ENCODE measurements at places on chromosomes 13 and 19.
A peak's percentile ranks its signal among the peaks of the same experiment; 100 is the strongest.

DNA sequence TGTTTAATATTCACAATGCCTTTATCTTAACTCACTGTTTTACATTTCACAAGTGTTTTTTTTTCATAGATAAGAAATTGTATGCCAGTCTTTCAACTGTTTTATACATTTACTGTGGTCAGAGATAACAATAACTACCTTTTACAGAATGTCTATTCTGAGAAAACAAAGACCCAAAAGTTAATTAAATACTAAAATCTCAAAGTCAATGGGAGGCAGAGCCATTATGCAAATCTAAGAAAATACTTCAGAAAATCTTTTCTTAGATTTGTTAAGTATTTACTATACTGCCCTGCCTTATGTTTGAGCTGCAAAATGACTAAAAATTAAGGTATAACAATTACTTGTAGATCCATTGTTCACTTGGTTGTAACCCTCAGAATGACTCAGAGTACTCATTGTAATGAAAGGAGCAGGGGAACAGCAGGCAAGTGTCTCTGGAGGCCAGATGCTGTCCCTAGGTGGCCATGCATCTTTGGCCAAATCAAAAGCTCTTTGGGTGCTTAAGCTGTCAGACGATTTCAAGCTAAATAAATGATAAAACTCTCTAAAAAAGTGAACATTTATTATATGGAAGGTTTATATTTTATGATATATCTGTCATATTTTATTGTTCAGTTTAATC is 770.1 kb upstream of the PCDH20 start:
- no peak for DNase-seq

DNA sequence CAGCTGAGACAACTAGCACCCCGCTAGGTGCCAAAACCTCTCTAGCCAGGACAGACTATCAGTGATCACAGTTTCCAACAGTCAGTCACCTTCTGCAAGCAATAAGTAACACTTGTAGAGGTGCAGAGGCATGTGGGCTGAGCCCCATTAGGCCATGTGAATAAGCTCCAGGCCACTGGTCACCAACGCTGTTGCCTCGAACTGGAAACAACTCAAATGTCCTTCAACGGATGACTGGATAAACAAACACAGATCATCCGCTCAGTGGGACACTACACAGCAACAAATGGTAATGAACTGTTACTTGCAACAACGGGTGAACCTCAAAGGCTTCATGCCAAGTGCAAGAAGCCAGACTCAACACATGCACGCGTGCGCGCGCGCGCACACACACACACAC is 27.5 kb upstream of the TMEM160 start:
- DNase-seq, result no peak

DNA sequence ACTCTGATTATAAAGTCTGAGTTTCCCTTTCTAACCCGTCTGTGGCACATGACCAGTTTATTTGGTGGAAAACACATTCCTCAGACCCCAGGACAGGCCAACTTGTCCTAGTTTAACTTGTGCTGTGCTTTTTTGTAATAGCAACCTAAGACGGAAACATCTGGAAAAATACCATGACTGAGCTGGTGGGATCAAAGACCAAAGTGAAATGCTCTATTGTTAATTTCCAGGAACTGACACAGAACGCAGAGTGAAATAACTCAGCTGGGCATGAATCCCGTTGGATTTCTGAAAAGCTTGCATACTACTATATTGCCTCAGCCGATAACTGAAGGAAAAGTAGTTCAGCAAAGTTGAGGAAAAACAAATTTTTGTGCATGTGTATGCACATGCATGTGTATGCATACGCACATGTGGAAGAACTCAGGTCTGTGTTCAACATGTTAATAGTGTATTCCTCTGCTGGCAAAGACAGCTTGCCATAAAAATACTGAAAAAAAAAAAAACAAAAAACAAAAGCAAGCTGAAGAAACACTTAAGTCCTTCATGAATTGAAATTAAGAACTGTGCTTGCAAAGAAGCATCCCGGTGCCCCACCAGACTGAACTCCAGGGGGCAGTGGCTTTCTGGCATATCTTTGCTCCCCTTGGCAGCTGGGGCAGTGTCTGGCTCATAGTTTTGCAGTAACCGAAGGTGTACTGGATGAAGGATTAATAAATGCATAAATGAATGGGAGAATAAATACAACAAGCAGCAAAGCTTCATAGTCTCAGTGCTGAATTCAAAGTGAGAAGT is 187.8 kb downstream of the LHFPL6 start:
- DNase-seq, result peak; percentile 3

- DNase-seq, result no peak
These were observed 11.1 kb downstream of the EFNA2 start for GRCh38 chr19:1296575-1297271.

DNA sequence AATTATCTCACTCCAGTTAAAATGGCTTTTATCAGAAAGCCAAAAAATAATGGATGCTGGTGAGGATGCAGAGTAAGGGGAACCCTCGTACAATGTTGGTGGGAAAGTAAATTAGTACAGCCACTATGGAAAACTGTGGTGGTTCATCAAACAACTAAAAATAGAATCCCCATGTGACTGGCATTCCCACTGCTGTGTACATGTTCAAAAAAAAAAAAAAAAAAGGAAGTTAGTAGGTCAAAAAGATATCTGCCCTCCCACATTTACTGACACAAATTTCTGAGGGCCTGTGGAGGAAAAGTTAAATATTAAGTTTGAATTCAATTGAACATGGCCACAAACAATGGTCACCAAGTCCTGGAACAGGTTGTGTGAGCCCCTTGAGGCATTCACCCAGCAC is 9.8 kb upstream of the ZSCAN5A start:
- no peak for DNase-seq

DNA sequence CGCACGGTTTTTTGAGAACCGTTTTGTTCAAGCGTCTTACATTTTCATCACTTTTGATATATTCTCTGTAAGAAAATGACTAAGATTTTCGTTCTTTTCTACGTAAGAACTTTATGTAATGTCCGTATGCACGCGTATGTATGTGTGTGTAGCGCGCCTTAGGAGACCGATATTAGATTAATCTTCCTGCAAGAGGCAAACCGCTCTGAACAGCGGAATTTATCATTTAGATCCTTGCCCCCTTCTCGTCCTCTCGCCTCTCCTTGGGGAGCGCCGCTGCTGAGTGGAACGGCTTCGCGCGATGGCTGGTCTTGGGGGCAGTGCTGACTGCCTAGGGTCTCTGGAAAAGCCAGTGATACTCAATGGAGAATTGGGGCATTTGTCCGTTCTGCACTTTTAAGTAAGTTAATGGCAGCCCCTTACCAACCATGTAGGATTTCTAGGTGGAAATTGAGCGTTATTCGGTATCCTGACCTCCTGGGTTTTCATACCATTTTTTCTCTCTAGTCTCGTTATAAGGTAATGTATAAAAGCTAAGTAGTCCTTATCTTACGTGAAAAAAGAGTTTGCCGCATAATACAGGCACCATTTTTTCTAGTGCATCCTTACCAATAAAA is 4.7 kb downstream of the MAB21L1 start:
- no peak for DNase-seq

DNA sequence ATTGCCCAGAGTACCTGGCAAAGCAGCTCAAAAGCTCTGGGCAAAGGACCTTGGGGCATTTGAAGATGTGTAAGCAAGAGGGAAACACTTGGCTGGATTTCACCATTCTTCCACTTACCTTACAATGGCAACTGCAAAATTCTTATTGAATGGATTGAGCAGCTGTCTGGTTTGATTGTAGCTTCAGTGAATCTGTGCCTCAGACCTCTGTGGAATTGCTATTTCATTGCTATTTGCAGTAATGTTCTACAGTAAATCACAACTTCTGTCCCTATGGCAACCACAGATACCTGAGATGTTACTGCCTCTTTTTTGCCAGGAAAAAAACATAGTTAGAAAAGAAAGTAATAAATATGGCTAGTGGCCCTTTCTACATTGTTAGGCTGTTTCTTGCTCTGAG is 519.5 kb downstream of the SUCLA2 start:
- no peak for DNase-seq

DNA sequence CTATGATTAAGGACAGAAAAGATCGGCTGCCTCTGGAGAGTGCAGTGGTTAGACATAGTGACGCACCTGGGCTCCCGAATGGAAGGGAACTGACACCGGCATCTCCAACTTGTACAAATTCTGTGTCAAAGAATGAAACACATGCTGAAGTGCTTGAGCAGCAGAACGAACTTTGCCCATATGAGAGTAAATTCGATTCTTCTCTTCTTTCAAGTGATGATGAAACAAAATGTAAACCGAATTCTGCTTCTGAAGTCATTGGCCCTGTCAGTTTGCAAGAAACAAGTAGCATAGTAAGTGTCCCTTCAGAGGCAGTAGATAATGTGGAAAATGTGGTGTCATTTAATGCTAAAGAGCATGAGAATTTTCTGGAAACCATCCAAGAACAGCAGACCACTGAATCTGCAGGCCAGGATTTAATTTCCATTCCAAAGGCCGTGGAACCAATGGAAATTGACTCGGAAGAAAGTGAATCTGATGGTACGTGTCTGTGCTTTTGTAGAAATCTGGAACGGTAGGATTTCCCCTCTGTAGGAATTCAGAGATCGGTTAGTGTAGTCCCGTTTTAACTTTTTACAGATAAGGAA is 16.9 kb downstream of the ERCC5 start:
- DNase-seq, result no peak

- no peak for DNase-seq
These were observed 3.6 kb downstream of the CD37 start for GRCh38 chr19:49338691-49339300.

DNA sequence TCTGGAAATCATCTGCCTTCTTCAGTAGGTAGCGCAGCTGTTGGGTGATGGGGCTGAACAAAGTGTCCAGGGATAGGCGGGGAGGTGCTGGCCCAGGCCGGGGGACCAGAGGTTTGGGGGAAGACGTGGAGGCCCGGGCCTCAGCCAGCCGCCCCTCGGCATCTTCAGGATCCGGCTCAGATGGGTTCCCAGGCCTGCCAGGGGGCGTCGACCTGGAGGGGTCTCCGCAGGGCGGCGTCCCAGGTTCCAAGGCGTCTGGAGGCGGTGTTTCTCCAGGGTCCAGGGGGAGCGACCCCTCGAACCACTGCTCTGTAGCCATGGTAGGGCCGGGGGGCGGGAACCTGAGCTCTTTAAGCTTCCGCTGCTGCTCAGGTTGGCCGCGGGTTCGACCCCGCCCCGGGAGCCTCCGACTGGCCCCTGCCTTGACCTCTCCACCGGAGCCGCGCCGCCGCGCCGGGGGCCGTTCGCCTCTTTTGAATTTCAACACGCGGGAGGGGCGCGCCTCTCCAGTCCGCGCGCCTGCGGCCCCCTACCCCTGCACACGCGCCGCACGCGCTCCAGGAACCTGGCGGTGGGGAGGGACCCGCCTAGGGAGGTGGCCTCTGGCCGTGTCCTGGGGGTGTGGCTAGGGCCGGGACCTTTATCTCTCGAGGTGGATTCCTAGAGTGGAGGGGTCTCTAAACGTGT is at the start of gene C19orf67:
Gene C19orf67, minus strand, starts transcription at position 475 of the 687 bp plus-strand sequence. Its CDS starts 156 bp downstream, at position 319.
- no peak for DNase-seq

GRCh38 chr19:42010245-42011126 is 16.5 kb upstream of the ATP1A3 start:
- no peak for DNase-seq

DNA sequence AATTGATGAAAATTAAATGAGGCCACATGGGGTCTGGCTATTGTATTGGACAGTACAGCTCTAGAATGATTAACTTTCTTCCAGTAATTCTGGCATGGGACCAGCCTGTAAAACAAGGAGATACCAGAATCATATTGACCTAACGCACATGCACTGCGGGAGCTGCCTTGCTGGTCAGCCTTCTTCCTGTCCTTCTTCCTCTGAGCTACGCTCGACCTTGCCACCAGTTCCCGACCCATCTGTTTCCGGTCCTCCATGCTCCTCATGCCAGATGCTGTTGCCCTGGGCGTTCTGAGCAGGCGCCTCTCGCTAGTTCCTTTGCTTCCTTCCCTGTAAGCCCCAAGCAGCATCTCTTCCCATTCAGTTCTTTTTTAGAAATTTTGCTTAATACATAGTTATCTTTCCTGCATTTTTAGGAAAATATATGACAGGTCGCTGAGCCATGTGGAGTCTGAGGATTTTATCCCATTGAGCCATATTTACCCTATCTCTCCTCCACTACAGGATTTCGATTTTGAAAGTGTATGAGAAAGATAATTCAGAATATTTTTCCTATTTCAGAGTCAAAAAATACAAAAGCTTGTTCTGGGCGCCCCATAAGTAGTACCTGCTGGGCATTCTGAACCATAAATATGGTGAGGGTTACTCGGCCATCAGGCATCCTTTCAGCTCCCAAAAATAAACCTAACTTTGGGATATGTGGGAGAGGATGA is 38.6 kb downstream of the TNFRSF19 start:
- no peak for DNase-seq

DNA sequence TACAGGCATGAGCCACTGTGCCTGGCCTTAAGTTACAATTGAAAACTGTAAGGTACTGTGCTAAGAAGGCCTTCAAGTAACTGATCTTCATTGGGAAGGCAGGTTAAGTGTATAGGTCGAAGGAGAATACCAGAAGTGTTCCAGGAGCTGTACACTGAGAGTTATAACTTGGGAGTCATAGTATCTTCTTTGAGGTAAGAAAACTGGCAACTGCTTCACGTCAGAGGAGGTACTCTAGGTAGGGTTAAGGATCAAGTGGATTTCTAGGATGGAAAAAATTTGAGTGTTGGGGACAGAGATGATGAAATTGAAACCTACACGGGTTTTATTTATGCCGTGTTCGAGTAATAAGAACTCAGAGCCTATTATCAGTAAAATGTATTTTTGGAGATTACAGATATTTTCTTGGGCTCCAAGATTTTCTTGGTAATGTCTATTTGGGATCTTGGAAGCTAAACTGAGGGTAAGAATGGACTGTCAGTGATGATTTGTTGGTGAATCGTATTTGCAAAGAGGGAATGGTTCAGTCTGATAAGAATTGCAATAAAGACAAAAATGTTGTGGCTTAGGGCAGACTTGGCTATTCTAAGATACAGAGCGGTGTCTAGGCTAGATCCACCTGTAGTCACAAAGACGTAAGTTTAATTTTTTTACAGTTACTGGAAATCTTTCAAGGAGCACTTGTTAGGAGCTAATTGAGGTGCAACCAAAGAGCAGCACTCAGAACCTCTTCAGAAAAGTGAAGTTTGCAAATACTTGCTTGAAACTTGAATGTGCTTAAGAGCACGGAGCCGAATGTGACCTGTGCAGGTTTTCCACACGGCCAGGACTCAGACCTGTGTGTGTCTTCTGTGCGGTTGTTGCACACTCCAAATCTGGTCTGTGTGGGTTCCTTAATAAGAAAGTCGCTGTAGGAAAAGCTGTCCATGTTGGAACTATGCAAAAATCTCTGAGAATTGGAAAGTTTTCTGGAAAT is 102.5 kb downstream of the URI1 start:
- no peak for DNase-seq

GRCh38 chr19:46494146-46494940 is 1.3 kb downstream of the PNMA8B start:
- no peak for DNase-seq

GRCh38 chr19:8505680-8506401 is 3.4 kb upstream of the PRAM1 start:
- peak; percentile 55 for DNase-seq

DNA sequence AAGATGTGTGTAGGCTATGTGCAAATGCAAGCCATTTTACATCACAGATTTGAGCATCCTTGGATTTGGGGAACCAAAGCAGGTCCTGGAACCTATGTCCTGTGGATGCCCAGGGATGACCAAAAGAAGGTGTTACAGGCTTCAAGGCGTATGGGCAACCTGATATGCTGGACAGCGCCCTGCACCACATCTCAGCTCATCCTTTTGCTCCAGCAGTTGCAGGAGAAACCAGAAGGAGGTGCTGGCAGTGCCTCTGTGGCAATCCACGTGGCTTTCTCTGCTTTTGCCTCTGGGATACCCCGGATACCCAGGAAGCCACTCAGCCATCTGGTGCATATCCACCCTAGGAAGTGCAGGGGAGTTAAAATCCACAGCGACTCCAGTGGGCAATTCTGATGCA is 110.3 kb upstream of the VSTM2B start:
- no peak for DNase-seq

- DNase-seq, result no peak
These were observed 64.2 kb upstream of the GTF2F2 start for GRCh38 chr13:45055902-45056648.
